ENCODE measurements at places on chromosomes 11 and 22.

DNA sequence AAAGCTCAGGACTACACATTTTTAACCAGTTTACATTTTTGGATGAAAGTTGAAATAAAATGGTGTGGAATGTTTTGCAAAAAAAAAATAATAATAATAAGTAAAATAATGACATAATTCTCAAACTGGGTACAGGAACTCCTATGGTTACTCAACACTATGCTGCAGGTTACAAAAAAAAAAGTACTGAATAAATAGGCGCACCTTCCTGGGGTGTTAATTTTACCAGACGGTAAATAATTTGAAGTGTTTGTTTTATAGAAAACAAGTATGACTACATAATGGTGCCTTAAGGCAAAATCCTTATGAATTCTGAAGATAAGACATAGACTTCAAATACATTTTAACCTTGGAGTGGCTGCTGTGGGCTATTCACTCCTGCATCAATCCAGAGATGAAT is 76.5 kb downstream of the RELT start:
- no peak for DNase-seq

DNA sequence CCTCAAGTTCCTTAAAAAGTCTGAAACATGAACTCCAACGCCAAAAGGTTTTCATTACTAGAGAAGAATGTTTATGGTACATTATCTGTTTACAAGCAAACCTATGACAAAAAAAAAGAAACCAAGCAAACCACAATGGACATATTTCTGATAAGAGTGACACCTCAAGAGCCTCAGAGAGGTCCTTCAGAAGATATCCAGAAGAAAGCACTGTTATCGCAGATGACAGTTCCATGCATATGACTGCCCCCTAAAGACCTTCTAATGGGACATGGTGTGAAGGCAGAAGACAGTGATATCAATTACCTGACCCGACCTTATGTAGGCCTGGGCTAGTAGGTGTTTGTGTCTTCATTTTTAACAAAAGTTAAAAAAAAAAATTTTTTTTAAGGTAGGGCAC is 3.1 kb downstream of the HDHD5 start:
- no peak for DNase-seq

DNA sequence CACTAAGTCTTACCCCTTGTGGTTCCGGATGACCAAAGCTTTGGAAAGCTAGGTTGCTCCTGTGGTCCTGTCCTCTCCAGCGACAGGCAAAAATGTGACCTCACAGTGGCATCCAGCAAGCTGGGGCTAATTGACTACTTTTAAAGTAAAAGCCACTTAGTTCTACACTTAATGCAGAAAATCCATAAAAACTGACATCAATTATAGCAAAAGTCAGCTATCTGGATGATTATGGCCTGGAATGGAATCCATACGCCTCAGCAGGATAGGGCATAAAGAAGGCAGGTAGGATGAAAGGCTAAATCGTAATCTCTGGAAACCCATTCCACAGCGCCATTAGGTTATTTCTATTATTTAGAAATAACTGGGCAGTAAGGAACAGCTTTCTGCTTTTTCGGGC is 91.9 kb downstream of the ARL14EP start:
- DNase-seq: no peak

DNA sequence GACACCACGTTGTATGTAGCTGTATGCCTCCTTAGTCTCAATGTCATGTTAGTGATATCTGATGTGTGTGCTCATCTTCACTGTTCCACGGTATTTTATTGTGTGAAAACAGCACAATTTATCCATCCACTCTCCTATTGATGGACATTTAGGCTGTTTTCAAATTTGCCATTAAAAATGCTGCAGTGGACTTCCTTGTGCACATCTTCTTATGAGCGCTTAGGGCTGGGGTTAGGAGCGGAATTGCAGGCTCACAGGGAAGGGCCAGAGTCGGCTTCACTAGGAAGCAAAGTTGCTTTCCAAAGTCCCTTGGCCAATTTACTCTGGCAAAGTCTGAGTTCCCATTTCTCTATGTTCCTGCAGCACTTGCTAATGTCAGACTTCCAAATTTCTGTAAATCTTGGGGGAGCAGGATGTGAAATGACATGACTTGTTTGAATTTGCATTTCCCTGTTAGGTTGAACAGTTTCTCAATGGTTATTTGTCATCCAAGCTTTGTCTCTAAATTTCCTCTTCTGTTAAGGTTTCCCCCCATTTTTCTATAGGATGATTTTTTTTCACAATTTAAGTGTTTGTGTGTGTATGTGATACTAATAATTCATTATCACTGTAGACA is 75.4 kb downstream of the MYEOV start:
- DNase-seq: no peak

DNA sequence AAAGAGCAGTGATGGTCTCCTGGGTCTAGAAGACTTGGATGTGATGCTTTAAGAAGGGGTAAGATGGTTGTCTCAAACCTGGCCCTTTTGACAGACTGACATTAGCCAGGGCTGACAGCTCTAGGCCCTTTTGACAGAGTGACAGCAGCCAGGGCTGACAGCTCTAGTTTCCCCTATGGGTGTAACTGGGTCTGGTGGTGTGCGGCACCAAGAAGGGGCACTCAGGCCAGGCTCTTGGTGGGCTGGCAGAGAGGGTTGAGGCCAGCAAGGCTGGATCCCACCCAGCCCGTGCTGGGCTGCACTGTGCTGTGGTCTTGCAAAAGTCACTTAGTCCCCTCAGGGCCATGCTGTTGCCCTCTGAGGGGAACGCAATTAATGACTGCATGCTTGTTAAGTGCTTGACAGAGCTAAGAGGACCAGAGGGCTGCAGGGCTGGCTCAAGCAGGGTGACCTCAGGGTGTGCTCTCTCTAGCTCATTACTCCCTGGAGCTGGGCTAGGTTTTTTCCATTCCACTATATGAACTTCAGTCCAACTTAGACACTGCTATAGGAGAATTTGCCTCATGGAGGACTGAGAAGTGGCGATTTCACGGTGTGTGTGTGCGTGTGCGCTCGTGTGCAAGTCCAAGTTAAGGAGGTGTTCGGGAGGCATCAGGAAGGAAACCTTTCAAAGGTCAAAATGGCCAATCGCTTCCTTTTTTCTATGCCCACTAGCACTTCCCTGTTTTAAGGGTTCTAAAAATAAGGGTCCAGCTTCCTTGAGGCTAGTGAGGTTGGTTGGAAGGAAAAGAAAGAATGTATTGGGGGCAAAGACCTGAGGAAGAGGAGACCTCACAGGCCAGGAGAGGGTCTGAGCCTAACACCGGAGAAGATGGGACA is 4.4 kb downstream of the UBASH3B start:
- no peak for DNase-seq

GRCh38 chr11:45899448-45900174 is 7.5 kb downstream of the FREY1 start:
- DNase-seq: no peak

DNA sequence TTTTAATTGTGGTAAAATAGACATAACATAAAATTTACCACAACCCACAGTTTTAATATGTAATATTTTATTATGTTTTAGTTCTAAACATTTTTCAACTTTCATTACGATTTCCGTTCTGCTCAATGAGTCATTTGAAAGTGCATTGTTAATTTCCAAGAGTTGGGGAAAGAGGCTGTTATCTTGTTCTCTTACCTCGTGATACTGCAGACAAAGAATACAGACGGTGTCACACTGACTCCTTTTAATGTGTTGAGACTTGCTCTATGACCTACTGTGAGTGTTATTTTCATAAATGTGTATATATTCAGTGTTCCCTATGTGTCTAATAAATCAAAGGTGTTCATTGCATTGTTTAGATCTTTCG is 10.8 kb upstream of the RAC2 start:
- no peak for DNase-seq

- DNase-seq: no peak
These were observed 33.5 kb upstream of the CAT start for GRCh38 chr11:34405079-34405858.

DNA sequence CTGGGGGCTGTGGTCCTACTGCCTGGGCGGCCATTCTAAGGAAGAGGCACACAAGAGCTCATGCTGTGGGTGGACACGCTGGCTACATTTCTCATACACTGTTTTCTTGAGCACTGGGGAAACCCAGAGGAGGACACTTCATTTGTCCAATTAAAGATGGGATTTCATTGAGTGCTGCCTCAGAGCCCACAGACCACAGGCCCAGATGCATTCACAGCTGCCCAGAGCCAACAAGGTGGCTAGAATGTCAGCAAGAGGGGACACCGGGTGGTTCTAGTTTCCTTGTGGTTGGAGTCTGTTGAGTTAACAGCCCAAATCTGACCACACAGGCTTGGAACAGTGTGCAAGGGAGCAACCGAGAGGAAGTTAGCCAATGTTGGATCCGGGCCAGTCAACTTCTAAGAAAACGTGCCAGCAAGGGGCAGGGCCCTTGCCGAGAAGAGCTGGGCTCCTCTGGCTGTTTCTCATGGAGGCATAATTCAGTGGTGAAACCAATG is 35.0 kb upstream of the SORL1 start:
- DNase-seq: no peak

DNA sequence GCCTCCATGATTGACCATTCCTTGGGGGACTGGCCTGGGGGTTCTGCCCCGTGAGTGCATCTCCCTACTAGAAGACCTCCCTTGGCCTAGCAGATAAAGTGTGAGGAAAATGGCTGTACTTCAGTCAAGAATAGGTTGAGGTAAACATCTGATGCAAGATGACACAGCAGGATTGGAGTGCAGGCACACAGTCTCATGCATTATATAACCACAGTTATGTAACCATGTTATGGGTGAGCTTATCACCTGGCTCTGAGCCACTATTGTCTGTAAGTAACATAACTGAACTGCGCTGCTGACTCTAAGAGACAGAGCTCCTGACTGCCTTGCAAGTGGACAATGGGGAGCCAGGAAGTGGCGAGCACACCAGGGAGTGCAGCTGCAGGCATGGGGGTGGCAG is 378.7 kb upstream of the ANO5 start:
- no peak for DNase-seq

- no peak for DNase-seq
These were observed 41.9 kb downstream of the CEP164 start for GRCh38 chr11:117369534-117369933.

GRCh38 chr22:20173772-20174171 is 22.9 kb upstream of the CCDC188 start:
- no peak for DNase-seq

- DNase-seq: no peak
These were observed 14.6 kb downstream of the RSPH14 start for GRCh38 chr22:23127055-23127756.

DNA sequence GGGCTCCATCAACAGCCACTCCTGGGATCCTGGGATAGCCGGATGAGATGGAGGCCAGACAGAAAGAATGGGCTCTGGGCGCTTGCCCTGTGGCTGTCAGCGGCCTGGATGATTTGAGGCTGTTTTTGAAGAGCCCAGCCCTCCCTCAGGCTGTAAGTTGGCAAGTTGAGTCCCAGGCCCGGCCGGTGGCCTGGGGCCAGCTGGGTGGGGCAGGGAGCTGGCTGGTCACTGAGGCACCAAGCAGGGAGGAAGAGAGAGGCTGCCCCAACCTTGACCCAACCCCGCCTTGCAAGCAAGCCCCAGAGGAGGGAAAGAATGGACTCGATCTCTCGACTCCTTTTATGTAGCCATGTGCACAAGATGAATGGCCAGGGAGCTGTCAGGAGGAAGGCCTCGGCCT is 34.9 kb downstream of the RIBC2 start:
- DNase-seq: no peak

GRCh38 chr11:128670631-128671030 is 23.2 kb upstream of the FLI1 start:
- no peak for DNase-seq

GRCh38 chr22:49749227-49749626 is 78.4 kb downstream of the BRD1 start:
- no peak for DNase-seq

GRCh38 chr11:38315151-38315550 is 1717.1 kb upstream of the RAG2 start:
- no peak for DNase-seq

- no peak for DNase-seq
These were observed 74.3 kb downstream of the C11orf65 start for GRCh38 chr11:108393046-108393445.

DNA sequence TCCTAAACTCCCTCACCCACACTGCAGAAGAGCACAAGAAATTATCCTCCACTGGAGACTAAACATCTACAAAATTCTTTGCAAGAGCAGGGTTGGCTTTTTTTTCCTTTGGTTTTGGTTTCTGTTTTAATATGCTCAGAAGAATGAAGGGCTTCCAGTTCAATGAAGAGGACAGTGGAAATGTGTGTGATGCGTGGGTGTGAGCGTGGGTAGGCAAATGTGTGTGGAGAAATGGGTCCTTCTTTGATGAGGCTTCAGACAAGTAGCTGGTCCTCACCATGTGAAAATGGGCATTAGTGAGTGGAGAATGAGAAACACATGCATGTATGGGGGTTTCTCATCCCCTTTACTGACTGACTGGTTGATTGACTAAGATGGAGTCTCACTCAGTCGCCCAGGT is 263.3 kb upstream of the SYN3 start:
- no peak for DNase-seq

DNA sequence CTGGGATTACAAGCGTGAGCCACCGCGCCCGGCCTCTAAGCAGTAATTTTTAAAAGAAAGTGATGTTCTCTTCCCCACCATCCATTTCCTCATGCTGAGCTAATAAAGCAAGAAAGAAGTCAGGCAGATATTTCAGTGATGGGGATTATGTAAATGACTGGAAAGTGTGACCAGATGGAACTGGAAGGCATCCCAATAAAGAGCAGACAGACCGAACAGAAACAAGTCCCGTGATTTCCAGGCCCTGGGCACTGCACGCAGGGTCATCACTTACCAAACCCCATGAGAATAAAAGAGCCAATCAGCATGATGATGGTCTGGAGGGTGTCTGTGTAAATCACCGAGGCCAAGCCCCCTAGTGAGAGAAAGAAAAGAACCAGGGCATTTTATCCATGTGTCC is 18.2 kb downstream of the SLC5A4 start:
- no peak for DNase-seq

GRCh38 chr11:95147364-95147905 is 57.8 kb downstream of the ENDOD1 start:
- no peak for DNase-seq

DNA sequence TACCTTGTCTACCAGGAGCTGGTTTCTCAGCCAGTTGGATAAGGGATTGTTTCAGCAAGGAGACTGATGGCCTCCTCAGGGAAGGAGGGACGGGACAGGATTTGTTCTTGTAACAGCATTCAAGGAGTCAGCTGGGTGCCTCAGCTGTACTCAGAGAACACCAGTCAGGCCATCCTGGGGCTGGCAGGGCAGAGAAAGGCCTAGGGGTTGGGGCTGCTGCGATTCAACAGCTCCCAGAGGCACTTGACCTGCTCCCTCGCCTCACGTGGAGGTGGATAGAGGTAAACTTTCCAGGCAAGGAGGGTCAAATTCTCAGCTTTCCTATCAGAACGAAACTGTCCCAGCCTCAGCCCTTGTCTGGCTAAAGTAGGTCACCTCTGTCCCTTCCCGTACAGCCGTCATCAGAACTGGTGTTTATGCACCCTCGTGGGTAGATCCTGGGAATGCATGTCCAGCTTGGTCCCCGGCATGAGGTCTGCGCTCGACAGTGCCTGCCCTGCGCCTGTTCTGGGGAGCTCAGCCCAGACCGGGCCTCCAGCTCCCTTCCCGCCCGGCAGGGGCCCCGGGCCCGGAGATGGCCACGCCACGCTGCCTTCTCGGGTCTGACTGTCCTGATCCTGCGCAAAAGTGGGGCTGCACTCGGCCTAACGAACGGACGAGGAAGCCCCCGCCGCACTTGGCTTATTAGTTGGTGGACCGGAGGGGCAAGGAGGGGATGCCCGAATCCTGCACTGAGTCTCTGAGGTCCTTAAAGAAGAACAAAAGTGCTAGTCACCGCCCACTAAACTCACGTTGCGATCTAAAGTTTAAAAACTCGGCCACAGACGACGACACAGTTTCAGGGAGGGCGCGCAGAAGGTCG is 762 bp upstream of the CCDC134 start:
- no peak for DNase-seq

GRCh38 chr11:9089061-9089460 is 2.3 kb downstream of the SCUBE2 start:
- no peak for DNase-seq

Measured in stimulated activated CD4-positive, alpha-beta T cell treated with anti-CD3 and anti-CD28 coated beads, Interleukin-1b, Interleukin-23, amount 100 ng/mL, for 1 hour (primary cell).